Cardiac septum (tissue), 1 donor: ENCODE measurements at places on chromosomes 5 and 9.

DNA sequence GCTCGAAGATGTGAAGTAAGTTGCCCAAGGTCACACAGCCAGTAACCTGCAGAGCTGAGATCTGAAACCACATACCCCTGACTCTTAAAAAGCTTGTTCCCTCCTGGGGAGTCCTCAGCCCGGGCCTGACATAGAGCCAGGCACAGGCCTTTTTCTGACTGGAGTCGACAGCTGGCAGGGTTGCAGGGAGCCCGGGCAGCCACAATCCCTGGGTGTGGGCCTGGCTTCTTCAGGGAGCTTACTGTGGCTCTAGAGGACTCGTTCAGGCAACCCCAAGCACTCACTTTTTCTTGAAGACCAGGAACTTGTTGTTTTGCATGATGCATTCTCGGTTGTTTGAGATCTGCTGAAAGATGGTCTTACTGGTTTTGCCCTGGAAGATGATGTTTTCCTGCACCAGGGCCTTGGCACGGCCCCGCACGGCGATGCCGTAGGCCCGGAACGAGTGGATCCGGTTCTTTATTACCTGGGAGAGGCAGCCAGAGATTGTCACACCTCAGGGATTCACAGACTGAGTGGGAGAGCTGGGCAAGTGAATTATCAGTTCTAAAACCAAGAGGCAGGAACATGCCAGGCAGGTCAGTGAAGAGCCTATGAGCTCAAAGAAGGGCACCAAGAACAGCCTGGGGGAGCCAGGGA, 30.0 kb downstream of the POLR1E start:
- no peak for DNase-seq

DNA sequence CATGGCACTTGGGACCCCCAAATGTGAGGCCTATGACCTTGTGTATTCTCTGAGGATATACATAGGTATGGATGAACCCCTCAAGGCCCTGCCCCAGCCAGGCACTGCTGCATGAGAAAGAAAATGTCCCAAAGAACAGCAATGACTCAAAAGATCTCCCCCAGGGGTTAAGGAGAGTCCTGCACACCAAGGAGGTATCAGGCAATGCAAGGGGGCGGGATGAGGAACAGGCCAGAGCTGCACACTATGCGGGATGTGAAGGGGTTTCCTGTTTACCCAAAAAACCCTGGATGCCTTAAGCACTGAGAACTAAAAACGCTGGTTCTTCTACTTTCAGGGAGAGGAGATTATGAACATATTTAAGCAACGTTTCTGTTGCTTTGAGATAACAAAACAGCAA, 3.4 kb downstream of the RAPGEF1 start:
- DNase-seq, result no peak

DNA sequence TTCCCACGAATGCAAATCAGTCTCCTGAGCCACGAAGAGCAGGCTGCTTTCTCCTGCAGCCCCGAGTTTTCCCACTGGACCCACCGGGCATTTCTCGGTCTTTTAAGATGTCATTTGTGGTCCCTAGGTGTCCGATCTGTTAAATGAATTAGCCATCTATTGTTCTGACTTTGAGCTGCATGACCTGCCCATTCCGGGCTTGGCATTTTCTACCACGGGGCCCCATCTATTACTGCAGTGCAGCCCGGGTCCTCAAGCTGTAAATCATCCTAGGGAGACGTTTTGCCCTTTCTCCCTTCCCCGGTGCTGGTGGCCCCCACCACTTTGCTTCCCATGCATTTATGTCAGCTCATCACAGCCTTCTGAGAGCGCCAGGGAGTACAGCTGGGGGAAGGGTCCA, 405.4 kb downstream of the IRX1 start:
- no peak for DNase-seq

DNA sequence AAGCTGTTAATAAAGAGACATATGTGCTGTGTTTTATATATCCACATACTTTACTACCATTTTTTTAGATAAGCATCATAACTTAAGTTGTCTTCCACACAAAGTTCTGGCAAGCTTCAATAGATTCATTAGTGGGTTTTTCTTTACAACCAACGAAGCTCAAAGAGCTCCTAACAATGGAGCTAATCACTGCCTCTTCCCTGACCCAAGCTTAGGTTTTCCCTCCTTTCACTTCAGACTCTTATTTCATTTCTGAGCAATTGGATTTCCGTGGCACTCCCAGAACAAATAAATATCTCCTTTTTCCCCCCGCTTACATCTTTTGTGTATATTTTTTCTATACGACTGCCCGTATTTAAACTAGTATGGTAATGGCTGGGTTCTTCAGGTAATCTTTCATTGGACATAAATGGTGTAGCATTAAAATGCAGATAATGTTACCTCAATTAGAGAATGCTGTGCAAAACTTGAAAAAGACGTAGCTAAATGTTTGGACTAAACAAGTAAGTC, 275.5 kb upstream of the TMEM161B start:
- DNase-seq, result no peak
